Heart right ventricle (tissue), 16 donors: ENCODE measurements at places on chromosomes 6 and 20.

DNA sequence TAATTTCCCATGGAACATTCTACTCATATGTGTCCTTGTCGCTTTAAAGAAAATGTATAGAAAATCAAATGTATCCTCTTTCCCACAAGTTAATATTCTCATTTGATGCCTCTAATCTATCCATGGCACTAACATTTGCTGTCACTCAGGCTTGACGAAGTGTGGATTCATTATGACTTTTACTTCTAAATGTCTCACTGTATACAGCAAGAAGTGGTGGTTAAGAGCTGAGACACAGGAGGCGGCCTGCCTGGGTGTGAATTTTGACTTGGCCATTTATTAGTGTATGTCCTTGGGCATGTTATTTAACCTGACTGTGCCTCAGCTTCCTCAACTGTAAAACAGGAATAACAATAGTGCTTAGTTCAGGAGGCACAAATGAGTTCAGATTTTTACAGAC, 70.0 kb downstream of the TRMT6 start:
- H3K36me3 ChIP-seq = no peaks in the 10 kb centered on the region
- H3K4me1 ChIP-seq = no peaks in the 10 kb centered on the region
- H3K27me3 ChIP-seq = no peaks in the 10 kb centered on the region
- no peak for DNase-seq
- no peak overlapping the region for H3K27ac ChIP-seq
- H3K4me3 ChIP-seq = no peak overlapping the region

DNA sequence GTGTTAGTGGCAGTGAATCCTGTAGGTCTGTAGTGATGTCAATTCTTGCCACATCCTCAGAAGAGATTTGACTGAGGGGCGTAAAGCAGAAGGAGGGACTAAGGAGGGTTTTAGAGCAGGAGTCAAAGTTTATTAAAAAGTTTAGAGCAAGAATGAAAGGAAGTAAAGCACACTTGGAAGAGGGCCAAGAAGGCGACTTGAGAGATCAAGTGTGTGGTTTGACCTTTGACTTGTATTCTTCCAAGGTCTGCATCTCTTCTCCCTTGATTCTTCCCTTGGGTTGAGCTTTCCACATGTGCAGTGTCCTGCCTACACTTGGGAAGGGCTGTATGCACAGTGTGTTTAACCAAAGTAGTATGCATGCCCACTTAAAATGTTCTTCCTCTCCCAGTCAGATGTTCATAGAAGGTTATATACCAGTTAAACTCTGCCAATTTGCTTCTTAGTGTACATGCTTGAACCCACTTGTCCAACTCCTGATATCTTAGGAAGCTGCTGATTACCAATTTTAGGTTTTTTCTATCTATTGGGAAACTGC, 627.6 kb downstream of the MMUT start:
- H3K4me1 ChIP-seq = no peaks in the 10 kb centered on the region
- no peak overlapping the region for H3K27ac ChIP-seq
- DNase-seq = no peak
- H3K4me3 ChIP-seq = no peak overlapping the region
- no peaks in the 10 kb centered on the region for H3K27me3 ChIP-seq
- no peaks in the 10 kb centered on the region for H3K36me3 ChIP-seq

GRCh38 chr6:27770724-27771123, 141.5 kb downstream of the OR2B2 start:
- H3K36me3 ChIP-seq = no peaks in the 10 kb centered on the region
- peaks cover 67% of the 10 kb centered on the region for H3K27me3 ChIP-seq
- H3K27ac ChIP-seq = no peak overlapping the region
- H3K4me3 ChIP-seq = no peak overlapping the region
- no peak for DNase-seq

GRCh38 chr20:22826306-22827230, 208.5 kb upstream of the SSTR4 start:
- no peaks in the 10 kb centered on the region for H3K4me1 ChIP-seq
- H3K36me3 ChIP-seq = no peaks in the 10 kb centered on the region
- H3K27ac ChIP-seq = no peak overlapping the region
- H3K27me3 ChIP-seq = no peaks in the 10 kb centered on the region
- no peak for DNase-seq

DNA sequence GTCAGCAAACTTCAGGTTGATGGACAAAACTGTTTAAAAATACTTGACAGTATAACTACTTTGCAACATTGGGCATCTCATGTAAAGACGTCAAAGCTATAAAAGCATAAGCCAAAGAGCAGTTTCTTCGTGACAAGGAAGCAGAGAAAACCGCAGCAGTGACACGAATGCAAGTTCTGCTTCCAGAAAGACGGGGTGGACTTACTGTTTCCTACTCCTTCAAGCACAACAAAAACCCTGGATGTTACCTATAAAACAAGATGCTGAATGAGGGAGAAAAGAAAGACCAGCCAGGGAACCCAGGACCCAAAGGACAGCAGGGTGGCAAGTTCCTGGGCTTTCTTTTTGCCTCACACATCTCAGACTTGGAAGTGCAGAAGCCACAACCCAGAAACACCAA, 98.0 kb downstream of the DLL1 start:
- DNase-seq = no peak
- no peaks in the 10 kb centered on the region for H3K36me3 ChIP-seq
- no peak overlapping the region for H3K27ac ChIP-seq
- no peak overlapping the region for H3K4me3 ChIP-seq

GRCh38 chr20:55667955-55668354, 337.4 kb downstream of the CBLN4 start:
- DNase-seq = no peak
- no peak overlapping the region for H3K27ac ChIP-seq
- no peaks in the 10 kb centered on the region for H3K4me1 ChIP-seq
- H3K4me3 ChIP-seq = no peak overlapping the region
- no peaks in the 10 kb centered on the region for H3K27me3 ChIP-seq

DNA sequence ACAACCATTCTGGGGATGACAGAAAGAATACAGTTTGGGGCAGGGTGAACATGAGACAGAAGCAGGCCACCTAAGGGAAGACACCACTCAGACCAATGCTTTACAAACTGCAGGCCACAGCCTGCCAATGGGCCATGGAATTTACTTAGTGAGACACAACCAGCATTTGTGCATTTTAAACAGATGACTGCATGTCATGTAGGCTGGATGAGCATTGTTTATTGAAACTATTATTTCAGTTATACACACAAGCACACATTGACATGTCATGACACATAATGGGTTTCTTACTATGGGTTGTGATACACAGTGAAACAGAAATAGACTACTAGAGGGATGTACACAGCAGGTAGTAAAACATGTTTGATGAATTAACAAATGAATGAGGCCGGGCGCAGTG, 8.0 kb downstream of the PGM3 start:
- H3K4me1 ChIP-seq = peaks cover 4% of the 10 kb centered on the region
- no peaks in the 10 kb centered on the region for H3K27me3 ChIP-seq

DNA sequence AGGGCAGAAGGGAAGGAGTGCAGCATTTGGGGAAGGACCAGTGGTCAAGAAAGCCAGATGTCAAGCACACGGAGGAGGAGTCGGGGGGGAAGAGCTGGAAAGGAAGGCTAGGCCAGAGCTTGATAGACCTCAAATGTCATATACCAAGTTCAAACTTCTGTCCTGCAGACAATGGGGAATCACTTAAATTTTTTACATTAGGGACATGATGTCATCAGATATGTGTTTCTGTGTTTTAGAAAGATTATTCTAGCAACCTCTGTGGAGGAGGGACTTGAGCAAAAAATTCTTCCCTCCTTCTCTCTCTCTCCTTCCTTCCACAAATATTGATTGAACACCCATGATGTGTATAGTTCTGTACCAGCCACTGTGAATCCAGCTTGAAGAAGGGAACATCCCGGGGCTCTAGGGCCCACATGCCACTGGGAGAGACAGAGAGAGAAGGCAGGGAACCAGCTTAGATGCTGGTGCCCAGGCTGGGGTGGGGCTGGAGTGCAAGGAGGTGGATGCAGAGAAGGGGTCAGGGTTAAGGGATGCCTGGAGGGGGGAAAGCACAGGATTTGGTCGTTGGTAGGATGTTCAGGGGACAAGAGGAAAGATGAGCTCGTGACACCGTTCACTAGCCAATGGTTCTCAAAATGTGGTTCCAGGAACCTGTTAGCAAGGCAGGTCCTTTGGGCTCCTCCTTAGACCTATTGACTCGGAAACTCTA, 19.8 kb upstream of the AAR2 start:
- no peak overlapping the region for H3K4me3 ChIP-seq
- no peak for DNase-seq
- no peaks in the 10 kb centered on the region for H3K27me3 ChIP-seq
- no peaks in the 10 kb centered on the region for H3K4me1 ChIP-seq
- no peaks in the 10 kb centered on the region for H3K36me3 ChIP-seq
